ENCODE measurements at places on chromosomes 11 and 22.

- no peak for DNase-seq
Observed at GRCh38 chr11:95297680-95298452, 66.9 kb upstream of the SESN3 start.

DNA sequence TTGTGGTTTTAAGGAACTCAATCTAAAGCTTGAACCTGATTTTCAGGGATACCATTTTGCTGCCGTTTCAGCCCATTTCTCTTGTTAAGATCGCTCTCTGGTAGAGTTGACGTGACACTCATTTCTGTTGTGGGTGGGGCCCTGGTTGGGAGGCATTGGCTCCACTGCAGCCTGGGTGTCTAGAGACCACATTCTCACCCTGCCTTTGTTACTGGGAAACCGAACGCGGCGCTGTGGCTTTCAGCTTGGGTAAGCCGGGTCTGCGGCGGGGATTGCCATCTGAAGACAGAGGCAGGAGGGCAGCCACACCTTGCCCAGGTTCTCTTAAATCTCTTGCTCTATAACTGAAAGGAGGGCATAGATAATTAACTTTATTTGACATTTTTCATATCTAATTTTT, 3.2 kb downstream of the EHF start:
- DNase-seq = no peak

DNA sequence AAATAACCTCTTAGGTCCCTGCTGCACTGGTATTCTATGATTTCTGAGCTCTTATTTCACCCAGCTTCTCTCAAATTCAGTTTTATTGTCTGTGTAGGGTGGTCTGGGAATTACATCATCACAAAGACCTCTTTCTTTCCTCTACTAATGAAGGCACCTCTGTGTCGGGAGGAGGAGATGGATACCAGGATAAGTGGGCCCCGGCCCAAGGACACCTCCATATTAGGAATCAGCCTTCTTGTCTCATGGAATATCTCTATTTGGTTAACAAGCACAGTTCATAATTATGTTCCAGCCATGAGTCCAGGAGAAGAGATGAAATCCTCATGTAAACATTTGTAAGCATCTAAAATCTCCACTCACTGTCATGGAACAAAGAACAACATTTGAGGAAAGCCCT, 9.4 kb downstream of the PARVA start:
- DNase-seq = no peak

DNA sequence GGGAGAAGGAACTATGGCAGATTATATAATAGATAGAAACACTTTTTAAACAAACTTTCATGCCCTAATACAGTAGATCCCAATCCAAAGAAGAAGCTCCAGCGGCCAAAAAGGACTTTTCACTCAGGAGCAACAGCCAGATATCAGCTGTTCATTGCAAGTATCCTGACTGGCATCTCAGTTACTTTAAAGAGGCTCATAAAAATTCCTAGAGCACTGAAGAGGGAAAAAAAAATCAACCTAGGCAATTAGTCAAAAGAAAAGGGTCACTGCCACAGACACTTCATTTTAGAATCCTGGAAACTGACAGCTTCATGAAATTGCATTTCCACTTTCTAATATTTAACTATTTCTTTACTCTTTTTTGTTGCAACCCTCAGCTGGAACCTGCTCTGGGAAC, 170.6 kb upstream of the SOX6 start:
- DNase-seq = no peak

DNA sequence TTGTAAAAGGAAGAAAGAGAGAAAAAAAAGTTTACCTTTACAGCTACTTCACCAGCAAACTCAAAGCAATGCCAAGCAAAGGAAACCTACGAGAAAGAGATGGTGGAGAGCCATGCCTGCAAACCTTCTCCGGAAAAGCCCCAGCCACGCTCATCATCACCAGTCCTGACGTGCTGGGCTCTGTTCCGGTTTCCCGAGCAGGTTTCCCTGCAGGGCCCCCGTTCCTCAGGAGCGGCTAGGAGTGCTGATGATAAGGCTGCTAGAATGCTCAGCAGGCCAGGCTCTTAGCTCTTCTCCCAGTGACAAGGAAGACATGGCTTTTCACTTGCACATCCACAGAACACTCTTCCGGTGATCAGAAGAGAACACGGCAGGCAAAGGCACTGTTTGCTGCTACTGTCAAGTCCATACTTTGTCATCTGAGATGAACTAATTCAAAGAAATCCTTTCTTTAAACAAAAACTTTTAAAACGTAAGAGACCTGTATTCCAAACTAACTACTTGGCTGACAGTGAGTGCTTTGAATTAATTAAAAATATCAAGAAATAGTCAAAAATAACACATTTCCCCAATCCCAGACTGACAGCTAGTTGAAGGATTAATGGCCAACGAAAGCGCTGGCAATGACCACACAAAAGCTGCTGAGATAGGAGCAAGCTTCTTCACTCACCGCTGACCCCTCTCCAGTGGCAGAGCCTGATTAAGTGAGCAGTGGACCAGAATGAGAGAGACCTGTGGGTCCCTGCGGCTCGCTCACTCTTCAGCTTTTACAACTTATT, 35.8 kb downstream of the DUSP8 start:
- DNase-seq = no peak
